RWPE2 (cell line): ENCODE measurements at places on chromosomes 7 and 10.
A peak's percentile ranks its signal among the peaks of the same experiment; 100 is the strongest.

DNA sequence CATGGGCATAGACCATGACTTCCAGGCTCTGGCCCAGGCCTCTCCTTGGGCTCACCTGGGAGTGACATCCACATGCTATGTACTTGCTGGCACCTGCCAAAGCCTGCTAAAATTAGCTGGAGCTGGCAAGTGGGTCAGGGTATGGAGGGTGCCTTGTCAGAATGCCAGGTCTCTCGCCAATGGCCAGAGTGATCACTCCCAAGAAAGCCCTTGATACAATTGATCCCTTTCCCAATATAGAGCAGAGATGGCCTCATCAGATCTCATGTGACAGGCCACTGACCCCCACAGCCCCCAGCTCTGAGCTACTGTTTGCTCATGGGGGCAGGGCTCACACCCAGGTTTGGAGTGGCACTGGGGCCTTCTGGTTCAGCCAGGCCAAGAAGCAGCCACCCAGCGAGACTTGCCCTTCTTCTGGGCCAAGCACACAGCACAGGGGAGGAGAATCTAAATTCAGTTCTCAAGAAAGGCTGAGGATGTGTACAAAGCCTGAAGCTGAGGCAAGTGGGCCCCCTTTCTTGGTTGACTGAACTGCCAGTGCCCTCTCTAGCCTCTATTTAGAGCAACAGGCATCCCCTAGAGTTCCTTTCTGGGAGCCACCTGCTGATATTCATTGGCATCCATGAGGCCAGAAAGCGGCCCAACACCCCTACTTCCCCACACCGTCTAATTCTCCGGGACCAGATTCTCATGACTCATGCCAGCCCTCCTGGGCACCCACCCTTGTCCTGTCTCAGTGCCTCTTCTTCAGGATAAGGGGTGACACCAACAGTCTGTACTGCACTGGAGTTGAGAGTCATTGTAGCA, 18.9 kb upstream of the MYL7 start:
- DNase-seq: no peak

GRCh38 chr7:139869886-139870285, 40.8 kb downstream of the TBXAS1 start:
- no peak for DNase-seq

DNA sequence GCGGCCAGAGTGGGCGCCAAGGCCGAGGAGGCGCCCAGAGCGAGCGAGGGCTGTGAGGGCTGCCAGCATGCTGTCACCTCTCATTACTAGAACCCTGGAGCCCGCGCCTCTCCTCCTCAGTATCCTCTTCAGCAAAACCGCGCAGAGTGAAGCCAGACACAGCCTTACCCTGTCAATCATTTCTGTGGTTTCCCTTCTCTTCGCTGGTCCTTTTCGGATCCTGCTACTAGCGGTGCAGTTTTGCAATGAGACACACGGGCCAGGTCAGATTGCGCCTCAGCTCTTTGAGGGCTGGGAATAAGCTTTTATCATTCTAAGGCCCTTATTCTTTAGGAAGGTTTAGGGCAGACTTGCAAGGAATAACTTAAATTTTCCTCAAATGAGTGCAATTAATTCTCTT, 55.5 kb upstream of the FAM171A1 start:
- no peak for DNase-seq

GRCh38 chr10:23363793-23364135, 19.2 kb upstream of the C10orf67 start:
- DNase-seq: no peak

DNA sequence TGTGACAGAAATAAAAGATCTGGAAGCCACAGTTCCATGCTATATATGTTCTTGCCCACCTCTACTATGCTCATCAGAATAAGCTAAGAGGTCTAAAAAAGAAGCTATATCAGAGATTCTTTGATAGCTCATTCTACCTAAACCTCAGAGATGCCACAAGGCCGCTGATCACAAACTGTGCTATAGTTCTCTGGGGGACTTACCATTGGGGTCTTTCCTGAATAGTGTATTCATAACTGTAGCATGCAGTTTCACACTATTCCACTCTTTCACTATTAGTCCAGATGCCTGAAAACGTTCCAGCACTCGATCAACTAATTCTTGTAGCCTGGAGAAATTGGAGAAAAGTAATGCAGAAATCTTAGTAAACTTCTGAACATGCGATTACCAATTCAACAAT, 44.5 kb upstream of the SPOCK2 start:
- no peak for DNase-seq

- DNase-seq: no peak
These were observed 145.5 kb downstream of the SLIT1 start for GRCh38 chr10:97040248-97040584.

- no peak for DNase-seq
These were observed 23.1 kb upstream of the JAZF1 start for GRCh38 chr7:28203508-28204240.

- DNase-seq: no peak
These were observed 227.2 kb upstream of the PITRM1 start for GRCh38 chr10:3399756-3400155.

GRCh38 chr7:1854866-1855724, 185.0 kb downstream of the ELFN1 start:
- DNase-seq: peak; percentile 59

DNA sequence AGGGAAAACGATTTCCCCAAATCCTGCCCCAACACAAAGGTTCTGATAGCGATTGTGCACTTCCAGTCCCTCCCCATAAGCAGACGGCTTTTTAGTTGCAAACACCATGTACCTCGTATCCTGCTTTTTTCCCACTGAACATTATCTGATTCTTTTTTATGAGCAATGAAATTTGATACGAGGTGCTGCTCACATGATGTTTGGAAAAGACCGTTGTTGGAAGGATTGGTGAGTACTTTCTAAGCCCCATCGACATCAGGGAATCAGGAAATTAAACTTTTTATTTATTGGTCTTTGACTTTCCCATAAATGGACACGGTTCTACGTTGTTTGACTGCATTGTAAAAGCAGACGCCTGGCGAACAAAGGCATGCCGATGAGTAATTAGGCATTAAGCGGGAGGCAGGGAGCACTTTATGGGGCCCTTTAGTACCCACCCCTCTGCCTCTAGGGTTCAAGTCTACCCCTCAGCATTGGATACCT, 49.4 kb downstream of the TEX36 start:
- no peak for DNase-seq

- DNase-seq: no peak
These were observed 93.6 kb downstream of the GPR37 start for GRCh38 chr7:124672011-124672410.

- DNase-seq: no peak
These were observed 164.2 kb downstream of the RAPGEF5 start for GRCh38 chr7:22192801-22193200.

- DNase-seq: no peak
These were observed 814 bp upstream of the OPALIN start for GRCh38 chr10:96359616-96360015.

DNA sequence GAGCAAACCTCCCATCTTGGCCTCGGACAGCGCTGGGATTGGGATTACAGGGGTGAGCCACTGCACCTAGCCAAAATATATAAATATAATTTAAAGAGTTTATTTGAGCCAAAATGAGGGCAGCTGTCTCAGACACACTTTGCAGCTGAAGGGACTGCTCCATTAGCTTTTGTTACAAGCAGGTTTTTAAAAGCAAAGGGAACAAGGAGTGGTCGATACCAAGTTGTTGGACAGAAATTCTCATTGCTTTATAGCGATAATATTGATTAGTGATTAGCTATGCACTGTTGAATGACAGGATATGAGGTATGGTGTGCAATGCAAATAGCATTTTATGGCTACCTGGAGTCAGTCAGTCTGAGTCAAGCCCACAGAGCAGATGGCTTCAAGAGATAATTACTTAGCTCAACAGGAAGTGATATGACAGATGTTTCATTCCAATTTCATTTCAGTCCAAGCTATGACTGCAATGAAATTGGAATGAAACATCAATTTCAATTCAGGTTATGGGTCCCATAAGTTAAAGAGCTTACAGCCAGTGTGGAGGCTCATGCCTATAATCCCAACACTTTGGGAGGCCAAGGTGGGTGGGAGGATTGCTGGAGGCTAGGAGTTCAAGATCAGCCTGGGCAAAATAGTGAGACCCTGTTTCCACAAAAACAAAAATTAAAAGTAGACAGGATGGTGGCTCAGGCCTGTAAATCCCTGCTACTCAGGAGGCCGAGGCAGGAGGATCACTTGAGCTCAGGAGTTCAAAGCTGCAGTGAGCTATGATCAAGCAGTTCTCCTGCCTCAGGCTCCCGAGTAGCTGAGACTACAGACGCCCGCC, 23.1 kb downstream of the TYW1 start:
- DNase-seq: no peak

DNA sequence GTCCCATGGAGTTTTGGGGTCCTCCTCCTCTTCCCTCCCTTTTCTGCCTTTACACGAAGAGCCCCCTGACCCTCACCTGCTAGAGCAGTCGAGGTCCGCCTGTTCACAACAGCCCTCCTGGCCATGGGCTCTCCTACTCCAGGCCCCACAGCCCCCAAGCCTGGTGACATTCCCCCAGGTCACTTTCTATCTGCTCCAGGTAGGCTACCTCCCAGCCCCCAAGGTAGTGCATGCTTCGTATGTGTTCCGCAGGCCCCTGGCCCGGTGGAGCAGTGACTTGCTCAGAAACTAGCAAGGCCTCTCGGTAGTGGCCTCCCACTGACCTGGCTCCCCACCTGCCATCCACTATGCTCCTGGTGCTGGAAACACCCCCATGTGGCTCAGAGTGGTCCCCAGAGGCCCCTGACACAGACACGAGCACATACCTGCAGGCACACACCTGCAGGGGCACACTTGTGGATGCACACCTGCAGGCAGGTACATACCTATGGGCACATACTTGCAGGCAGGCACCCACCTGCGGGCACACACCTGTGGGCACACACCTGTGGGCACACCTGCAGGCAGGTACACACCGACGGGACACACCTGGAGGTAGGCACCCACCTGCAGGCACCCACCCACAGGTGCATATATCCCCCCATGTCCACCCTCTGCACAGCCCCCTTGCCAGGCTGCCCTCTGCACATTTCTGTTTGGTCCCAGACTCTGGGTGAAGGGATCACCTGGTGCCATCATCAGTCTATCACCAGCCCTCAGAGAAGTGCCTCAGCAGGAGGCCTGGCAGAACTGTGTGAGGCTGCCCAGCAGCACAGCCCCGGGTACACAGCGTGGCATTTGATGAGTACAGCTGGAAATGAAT, 322.5 kb downstream of the PTPRN2 start:
- peak; percentile 44 for DNase-seq

- DNase-seq: no peak
These were observed 4.5 kb upstream of the EPHA1 start for GRCh38 chr7:143413123-143413522.

GRCh38 chr10:78188446-78188845, 154.8 kb downstream of the RPS24 start:
- DNase-seq: no peak

GRCh38 chr7:32075612-32076011, 5.4 kb upstream of the PDE1C start:
- DNase-seq: no peak

DNA sequence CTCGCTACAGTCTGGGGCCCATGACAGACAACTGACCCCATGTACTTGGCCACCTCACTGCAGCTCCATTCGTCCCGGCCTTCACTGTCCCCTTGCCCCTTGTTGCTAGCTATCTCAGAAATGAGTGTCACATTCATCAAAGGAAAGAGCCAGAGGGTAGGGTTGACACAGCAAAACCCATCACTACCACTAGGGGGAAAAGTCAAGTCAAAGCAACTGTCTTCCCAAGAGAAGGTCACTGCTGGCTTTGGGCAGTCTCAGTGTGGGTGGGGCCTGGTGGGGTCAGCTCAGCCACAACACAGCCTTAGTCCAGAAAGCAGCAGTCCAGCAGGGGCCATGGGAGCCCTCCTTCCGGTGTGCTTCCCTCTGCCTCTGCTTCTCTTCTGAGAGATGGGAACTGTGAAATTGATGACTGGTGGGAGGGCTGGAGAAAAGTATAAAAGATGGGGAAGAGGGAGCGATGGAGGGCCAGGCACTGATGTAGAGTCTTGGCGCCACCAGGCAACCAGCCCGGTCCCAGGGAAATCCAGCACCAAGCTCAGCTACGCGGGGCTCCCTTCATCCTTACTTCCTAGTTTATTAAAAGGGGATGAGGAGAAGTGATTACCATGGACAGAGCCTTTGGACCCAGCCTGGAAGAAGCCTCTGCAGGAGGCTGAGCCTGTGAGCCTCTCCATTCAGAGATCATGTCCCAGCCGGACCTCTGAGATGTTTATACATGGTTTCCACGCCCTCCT, 58.0 kb downstream of the PLXNA4 start:
- no peak for DNase-seq

- no peak for DNase-seq
These were observed 191.0 kb downstream of the ZEB1 start for GRCh38 chr10:31509989-31510388.

DNA sequence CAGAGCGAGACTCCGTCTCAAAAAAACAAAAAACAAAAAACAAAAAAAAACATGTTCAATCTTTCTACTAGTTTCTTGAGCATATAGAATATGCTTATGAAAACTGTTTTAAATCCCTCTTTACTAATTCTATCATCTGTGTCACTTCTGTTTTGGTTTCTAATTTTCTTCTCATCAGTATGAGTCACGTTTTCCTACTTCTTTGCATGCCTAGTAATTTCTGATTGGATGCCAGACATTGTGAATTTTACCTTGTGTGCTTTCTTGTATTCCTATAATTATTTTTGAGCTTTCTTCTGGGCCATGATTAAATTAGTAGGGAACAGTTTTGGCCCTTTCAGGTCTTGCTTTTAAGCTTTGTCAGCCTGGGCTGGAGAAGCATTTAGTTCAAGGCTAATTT, 9.9 kb downstream of the MICU1 start:
- no peak for DNase-seq

GRCh38 chr10:130866857-130867256, 444.7 kb downstream of the TCERG1L start:
- DNase-seq: no peak
